ENCODE measurements at places on chromosomes 6 and 20. TPM values are rescaled to one million over a fixed set of nuclear protein-coding genes. Genes with fewer than 3 reads are reported as not detected.

DNA sequence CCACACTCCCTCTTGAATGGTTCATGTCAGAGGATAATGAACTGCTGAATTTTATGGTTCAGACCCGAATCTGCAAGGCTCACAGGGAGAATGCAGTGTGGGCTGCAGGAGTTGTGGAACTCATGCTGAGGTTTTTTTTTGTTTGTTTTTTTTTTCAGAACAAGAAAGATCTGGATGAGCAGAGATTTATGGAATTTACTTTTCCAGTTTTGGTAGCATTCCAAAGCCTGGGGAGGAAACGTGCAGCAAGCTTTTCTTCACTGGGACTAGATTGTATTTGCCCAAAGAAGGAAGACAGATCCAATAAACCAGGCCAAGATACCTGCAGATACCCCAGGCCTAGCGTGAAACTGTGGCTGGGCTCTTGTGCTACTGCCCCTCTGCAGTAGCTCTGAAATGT, 223.9 kb upstream of the TAB2 start:
- DNase-seq, result no peak

Gene PRSS16
- 2.5 TPM for total RNA-seq

DNA sequence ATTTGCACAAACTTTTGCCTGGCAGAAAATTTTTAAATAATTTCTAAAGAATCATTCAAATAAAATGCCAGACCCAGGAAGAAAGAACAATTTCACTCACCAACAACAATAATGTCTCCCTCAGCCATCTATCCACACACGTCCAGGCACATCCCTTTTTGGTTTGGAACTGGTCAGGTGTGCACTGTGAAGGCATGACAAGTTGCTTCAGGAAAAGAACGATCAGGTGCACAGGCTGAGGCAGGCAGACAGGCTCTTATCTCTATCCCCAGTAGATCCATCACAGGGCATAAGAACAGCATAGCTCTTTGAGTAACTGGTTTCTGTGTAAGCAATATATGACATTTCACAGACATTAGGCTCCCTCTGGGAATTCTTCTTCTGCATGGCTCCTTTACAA, 18.1 kb upstream of the NXT1 start:
- DNase-seq, result no peak

DNA sequence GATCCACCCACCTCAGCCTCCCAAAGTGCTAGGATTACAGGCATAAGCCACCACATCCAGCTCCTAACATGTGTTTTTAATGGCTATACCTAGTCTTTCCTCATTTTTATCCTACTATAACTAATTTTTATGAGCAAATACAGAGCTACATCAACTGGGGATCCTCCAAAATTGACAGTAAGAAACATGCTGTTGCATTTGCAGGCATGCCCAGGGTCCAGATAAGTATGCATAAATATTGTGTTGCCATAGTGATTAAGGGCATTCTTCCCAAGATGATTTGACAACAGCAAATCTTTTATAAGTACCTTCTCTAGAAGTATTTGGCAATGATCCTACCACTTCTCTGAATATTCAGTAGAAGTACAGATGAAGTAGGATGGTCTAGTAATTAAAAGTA, 41.9 kb upstream of the MOXD1 start:
- no peak for DNase-seq

Measured in activated naive CD4-positive, alpha-beta T cell treated with anti-CD3 and anti-CD28 coated beads, Interleukin-2, amount 50 U/mL, for 72 hours (primary cell).